ENCODE measurements at places on chromosomes 5 and 9.

DNA sequence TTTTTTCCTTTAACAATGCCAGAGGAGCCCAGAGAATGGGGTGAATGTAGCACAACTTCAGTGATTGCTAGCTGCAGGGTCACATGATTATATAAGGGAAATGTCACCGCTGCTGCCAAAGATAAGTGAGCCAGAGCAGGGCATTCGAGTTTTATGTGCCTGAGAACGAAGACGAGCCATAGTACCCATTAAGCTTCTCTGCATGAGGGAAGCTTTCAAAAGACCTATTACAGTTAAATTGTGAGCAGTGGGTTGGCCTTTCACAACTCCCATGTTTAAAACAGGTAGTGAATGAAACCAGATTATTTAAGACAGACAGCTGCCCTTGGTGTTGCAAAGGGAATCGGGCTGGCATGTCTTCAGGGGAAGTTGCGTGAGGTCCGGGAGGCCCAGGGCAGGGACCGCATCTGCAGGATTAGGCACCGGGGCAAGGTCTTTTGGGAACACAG is 82.4 kb upstream of the TNFAIP8 start:
- DNase-seq = no peak

DNA sequence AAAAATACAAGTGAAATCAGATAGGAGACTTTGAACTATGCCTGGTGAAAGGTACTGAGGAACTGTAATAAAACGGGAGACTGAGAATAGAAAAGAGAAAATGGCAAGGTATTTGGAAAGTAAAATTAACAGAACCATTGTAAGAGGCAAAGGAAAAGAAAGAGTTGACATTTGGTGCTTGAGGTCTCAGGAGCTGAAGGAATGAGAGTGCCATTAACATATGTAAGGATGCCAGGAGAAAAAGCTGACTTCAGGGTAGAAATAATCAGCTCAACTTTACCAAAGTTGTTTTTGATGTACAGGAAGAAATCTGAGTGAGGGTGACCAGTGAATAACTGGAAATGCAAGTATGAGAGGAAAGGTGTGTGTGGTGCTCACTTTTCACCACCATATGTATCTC is 69.4 kb downstream of the TMEM167A start:
- DNase-seq = no peak

DNA sequence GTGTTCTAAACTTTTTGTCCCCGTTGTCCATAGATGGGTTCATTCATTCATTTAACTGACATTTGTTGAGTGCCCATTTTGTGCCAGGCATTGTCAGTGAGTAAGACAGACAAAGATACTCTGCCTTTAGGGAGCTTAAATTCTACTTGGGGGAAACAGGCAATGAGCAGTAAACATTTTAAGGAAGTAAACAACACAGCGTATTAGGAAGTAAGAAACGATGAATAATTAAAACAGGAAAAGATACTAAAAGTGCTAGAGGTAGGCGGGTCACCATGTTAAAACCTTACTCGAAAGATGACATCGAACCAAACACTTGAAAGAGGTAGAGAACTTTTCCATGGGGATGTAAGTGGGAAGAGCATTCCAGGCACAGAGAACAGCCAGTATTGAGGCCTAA is 5.5 kb upstream of the MAML1 start:
- no peak for DNase-seq

DNA sequence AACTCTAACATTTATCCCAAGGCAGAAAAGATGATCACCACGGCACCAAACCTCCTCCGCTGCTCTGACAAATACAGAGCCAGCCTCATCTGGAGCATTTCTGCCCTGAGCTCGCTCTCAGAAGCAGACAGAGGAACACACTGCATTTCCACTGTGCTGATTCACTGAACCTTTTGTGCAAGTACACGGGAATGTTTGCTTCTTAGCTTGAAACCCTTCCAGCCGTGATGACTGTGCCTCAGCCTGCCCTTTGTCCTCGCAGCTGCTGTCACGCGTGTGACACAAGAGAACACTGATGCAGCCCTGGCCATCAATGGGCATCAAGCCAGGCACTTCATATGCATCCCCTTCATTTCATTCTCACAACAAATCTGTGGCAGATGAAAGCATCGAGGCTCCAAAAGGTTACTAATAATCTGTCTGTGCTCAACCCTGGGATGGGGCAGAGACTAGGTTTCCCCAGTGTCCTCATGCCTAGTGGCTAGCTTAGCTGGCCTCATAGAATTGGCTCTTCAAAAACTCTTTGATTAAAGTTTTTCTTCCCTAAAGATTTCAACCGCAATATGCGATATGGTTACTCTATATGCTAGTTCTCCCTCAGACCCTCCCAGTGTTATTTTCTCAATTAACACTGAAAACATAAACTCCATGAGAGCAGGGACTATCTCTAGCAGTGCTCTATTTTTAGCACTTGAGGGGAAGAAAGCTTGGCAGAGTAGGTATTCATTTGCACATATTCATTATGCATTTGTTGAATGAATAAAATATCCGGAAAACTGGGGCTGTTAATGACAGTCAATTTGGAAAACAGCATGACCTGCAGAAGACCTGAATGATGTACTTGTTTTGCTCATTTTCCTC is 7.3 kb downstream of the CDC14B start:
- peak; percentile 45 for DNase-seq

DNA sequence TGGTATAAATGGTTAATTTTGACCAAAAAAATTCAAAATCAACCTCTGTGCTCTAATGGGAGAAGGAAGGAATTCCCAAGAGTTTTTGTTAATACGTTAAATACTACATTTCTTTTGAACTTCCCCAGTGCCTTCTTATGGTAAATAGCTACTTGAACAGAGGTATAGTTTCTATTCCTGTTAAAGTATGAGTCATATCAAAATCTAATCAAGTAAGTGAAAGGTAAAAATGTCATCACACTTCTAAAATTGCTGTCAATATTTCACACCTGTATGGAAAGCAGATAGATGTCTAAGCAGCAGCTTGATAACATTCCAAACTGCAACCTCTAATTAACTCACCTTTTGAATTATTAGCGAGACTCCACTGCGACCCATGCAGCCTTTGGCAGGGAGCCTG is 214.1 kb upstream of the MEF2C start:
- no peak for DNase-seq

DNA sequence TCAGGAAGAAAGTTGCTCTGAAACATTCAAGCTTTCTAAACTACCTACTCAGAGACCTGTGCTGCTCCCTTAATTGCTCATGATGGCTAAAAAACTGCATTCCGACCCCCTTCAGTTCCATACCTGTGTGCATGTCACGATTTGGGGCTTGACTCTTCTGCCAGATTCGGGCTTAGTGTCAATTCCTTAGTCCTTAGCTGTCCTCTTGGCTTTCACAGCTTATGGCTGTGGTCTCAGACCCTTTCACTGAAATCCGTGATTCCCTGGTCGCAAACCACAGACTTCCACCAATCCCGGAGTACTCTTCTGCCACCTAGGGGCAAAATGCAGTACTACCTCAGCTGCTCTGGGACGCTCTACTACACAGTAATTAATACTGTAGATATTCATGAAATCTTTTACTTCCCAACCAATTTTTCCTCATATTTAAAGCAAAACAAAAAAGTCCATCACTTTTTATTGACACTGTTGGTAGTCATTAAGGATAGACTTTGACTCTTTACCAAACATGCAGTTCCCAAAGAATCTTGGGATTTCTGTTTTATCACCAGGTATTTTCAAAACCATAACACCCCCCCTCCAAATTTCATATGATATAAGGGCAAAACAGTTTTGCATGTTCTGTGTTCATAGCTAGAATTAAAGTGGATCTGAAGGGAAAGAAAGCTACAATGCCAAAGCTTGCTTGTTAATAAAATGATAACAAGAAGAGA is 617.4 kb downstream of the SLCO4C1 start:
- DNase-seq = peak; percentile 55

GRCh38 chr9:2299843-2300205 is 284.7 kb downstream of the SMARCA2 start:
- DNase-seq = no peak

- DNase-seq = peak; percentile 63
Observed at GRCh38 chr5:1555011-1555807, 31.4 kb upstream of the LPCAT1 start.

DNA sequence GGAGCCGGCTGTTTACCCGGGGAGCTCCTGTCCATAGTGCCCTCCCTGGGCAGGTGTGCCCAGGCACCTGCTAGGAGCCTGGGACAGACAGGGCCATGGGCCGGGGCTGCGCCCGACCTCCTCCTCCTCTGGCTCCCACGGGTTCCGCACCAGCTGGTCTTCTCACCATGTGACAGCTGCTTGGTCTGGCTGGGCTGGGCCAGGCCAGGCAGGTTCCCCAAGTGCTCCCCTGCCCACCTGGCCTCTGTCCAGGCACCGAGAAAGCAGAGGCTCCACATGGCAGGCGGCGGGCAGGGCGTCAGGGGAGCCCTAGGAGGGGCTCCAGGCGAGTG is 60.0 kb downstream of the OLFM1 start:
- DNase-seq = no peak

DNA sequence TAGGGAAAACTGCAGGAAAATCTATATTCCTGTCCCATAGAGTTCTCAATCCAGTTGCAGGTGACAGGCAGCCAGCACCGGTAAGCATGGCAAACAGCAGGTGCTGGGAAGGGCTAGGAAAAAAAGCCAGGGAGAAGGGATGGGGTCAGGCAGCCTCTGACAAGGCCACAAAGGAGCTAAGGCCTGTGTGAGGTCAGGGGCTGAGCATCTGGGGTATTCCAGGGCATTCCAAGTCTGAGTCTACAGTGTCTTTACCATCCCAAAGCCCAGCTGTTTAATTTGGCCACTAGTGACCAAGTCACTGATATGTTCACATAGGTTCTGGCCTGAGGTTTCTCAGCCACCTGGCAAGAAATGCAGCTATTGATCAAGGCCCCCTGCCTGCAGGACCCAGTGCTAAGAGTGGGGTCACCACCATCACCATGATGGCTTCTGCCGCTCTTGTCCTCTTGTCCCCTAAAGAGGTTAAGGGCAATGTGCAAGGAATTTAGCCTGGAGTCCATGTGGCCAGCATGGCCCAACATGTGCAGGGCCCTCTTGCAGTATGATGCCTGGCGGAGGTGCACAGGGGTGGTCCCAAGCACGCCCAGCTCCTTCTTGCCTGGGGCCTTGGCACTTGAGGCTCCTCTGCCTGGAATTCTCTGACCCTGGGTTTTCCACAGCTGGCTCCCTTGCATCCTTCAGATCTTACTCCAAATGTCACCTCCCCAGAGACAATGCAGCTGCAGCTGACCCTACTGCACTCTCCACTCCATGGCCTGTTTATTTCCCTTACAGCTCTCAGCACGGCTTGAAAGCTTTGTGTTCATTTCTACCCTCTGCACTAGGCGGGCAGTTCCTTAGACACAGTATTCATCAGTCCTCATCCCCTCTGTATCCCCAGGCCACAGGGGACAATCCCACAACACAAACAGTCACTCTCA is 213.1 kb downstream of the MSX2 start:
- DNase-seq = no peak

DNA sequence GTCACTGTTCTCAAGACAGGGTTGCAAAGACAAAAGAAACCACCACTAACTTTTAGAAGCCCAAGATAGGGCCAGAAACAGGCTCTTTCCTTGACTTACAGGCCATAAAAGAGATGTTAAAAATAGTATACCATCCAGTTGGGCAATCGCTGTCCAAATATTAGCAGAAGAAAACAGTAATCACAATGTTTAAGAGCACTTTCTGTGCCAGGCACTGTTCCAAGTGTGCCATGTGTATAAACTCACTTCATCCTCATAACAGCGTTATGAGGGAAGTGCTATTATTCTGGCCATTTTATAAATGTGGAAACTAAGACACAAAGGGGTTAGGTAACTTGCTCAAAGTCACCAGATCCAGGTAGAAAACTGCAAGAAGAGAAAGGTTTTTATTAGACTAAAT is 111.7 kb downstream of the KCNN2 start:
- no peak for DNase-seq

GRCh38 chr5:54769072-54769471 is 216.3 kb downstream of the ESM1 start:
- no peak for DNase-seq

- no peak for DNase-seq
Observed at GRCh38 chr5:109907189-109907588, 217.5 kb downstream of the MAN2A1 start.

DNA sequence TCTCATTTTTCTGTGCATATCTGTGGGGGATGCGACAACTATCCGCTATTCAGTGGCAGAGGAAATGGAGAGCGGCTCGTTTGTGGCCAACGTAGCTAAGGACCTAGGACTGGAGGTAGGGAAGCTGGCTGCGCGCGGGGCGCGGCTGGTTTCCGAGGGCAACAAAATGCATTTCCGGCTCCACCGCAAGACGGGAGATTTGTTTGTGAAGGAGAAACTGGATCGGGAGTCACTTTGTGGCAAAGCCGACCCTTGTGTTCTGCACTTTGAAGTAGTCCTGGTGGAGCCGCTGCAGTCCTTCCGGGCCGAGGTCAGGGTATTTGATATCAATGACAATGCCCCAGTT is 320 bp downstream of the PCDHB1 start:
- peak; percentile 46 for DNase-seq

DNA sequence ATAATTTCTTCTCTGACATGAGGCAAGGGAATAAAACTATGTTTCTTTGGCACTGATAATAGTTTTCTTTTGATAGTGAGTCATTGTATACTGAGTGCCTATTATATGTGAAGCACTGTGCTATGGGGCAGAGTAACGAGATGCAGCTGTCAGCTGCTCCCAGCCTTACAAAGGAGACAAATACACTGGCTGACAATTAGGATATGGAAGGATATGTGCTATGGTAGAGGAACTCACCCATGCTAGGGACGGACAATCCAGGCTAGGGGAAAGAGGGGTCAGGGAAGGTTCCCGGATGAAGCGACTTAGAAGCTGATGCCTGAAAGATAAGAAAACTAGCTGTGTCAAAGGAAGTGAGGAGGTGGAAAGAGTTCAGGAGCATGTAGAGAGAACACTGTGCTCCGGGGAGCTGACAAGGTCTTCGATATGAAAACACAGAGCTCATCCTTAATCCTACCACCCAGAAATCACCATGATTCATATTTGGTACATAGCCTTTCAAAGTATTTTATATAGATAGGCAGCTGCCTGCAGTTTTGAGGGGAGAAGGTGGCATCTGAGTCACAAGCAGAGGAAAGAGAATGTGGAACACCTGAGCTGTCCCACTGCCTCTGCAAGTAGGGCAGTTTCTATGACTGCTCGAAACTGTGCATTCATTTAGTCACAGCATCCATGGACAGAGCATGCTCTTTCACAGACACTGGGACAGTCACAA is 12.1 kb downstream of the BSPRY start:
- no peak for DNase-seq

- no peak for DNase-seq
Observed at GRCh38 chr9:136306211-136307208, 2.6 kb upstream of the CCDC187 start.

DNA sequence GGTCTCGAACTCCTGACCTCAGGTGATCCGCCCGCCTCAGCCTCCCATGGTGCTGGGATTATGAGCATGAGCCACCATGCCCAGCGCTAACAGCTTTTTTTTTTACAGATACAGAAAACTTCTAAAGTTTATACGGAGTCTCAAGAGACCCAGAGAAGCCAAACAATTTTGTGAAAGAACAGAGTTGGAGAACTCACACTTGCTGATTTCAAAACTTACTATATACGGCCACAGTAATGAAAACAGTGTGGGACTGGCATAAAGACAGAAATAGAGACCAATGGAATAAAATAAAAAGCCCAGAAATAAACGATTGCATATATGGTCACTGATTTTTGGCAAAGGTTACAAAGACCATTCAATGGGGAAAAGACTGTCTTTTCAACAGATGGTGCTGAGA is 85.6 kb upstream of the CACNA1B start:
- no peak for DNase-seq
